Activated CD4-positive, CD25-positive, alpha-beta regulatory T cell treated with anti-CD3 and anti-CD28 coated beads, Interleukin-2, amount 50 U/mL, for 16 hours (primary cell): ENCODE measurements at places on chromosomes 1 and 21.

- DNase-seq, result no peak
Measured at GRCh38 chr1:79259390-79260336, 253.1 kb upstream of the ADGRL4 start.

- DNase-seq, result no peak
Measured at GRCh38 chr1:117630423-117630998, 24.7 kb downstream of the TENT5C start.

DNA sequence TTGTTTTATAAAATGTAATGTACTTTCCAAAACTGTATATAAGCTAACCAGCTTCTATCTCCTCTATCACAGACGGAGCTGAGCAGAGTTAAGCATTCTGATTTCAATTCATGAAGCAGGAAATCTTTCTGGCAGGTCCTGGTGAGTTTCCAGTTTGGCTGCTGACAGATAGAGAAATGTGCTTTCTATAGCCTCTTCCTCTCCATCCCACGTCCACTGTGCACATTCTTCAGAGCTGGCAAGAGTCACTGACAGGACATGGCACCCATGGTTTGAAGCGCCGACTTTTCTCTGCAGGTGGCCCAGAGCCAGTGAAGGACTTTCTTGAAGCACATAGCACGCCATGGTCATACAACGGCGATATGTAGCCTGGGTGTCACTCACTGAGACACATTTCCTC is 52.3 kb upstream of the POU2F1 start:
- no peak for DNase-seq

DNA sequence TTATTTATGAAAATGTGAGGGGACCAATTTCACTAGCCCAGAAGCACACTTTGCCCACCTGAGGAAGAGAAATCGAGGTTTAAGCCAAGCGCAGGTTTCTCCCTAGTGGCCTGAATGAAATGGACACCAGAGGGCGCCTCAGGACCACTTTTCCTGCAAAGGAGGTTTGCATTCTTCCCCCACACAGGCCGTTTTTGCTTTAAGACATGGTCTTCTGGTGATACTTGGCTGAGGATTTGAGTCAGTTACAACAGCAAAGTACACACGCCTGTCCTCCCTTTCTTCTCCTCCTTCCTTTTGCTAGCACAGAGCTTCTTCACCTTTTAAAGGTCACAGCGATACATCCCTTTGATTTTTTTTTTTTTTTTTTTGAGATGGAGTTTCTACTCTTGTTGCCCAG is 5.4 kb downstream of the PLA2G2E start:
- peak; percentile 63 for DNase-seq

DNA sequence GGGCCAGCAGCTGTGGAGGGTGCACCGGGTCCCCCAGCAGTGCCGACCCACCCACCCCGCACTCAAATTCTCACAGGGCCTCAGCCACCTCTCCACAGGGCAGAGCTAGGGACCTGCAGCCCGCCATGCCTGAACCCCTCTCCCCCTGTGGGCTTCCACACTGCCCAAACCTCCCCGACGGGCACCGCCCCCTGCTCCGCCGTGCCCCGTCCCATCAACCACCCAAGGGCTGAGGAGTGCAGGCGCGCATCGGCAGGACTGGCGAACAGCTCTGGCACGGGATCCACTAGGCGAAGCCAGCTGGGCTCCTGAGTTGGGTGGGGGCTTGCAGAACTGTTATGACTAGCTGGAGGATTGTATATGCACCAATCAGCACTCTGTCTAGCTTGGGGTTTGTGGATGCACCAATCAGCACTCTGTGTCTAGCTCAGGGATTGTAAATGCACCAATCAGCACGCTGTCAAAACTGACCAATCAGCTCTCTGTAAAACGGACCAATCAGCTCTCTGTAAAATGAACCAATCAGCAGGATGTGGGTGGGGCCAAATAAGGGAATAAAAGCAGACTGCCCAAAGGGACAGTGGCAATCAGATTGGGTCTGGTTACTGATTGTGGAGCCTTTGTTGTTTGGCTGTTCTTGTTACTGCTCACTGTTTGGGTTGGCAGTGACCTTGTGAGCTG is 12.4 kb upstream of the RCAN3 start:
- no peak for DNase-seq

GRCh38 chr1:178168536-178168935 is 74.6 kb downstream of the RASAL2 start:
- DNase-seq, result no peak

GRCh38 chr1:103448560-103448959 is 76.9 kb upstream of the RNPC3 start:
- DNase-seq, result no peak

DNA sequence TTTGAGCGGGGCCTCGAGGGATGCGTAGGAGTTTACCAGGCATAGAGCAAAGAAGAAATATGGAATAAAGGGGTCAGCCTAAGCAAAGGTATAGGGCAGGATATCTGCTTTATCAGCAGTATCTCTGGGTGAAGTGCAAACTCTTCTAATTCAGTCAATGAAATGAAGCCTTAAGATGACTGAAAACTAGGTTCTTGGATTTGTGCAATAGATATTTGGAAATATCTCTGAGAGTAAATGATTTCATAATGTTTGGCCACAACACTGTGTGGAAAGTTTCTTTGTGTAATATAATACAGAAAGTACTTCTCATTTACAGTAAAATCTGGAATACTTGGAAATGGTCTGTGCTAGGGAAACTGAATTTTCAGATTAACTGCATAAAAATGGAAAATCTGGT is 26.1 kb downstream of the KCNJ15 start:
- no peak for DNase-seq

DNA sequence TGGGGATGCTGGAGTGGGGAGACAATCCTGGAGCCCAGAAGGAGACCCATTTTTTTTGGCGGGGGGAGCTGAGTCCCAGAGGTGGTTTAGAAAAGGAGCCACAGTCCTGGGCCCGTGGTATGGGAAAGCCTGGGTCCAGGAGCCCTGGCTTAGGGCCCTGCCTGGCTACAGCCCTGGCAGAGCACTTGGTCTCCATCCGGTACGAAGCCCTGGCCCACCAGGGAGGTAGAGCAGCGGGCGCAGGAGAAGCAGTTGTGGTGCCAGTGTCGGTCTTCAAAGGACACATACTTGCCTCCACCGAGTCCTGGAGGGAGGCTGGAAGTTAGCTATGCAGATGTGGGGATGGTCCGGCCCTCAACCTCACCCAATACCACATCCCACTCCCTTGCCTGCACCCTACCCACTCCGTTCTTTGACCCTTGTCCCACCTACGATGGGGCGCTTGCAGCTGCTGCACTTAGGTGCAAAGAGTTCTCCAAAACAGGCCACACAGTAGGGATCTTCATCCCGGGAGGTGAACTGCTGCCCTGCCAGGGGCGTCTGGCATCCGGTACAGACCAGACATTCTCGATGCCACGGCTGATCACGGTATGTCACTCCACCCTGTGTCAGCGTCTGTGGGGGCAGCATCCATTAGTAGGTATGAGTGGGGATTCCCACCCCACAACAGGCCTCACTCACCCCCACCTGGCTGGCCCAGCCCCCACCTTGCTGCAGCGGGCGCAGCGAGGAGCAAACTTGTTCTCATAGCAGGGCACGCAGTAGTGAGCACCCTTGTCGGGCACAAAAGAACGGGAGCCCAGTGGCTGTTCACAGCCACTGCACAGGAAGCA is 7.7 kb upstream of the SF3A3 start:
- DNase-seq, result no peak

- no peak for DNase-seq
Measured at GRCh38 chr1:11473491-11474034, 5.4 kb upstream of the DISP3 start.
